ENCODE measurements at places on chromosomes 2 and 18. TPM values are rescaled to one million over a fixed set of nuclear protein-coding genes. Genes with fewer than 3 reads are reported as not detected.
A peak's percentile ranks its signal among the peaks of the same experiment; 100 is the strongest.

DNA sequence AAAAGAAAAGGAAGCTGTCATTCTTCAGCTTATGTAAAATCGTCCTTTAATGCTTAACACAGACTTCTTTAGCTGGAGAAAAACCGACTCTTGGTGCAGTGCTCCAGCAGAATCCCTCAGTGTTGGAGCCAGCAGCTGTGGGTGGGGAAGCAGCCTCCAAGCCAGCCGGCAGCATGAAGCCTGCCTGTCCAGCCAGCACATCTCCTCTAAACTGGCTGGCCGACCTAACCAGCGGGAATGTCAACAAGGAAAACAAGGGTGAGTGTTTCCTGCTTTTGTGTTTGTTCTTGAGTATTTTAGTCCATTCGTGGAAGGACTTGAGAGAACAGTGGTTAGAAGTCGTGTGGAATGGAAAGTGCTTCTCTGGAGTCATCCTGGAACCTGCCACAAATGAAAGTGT lies 38.9 kb downstream of the KDM3A start:
- no peak overlapping the region for H3K4me3 ChIP-seq
- H3K36me3 ChIP-seq: no peaks in the 10 kb centered on the region
- DNase-seq: no peak
- H3K4me1 ChIP-seq: no peaks in the 10 kb centered on the region

DNA sequence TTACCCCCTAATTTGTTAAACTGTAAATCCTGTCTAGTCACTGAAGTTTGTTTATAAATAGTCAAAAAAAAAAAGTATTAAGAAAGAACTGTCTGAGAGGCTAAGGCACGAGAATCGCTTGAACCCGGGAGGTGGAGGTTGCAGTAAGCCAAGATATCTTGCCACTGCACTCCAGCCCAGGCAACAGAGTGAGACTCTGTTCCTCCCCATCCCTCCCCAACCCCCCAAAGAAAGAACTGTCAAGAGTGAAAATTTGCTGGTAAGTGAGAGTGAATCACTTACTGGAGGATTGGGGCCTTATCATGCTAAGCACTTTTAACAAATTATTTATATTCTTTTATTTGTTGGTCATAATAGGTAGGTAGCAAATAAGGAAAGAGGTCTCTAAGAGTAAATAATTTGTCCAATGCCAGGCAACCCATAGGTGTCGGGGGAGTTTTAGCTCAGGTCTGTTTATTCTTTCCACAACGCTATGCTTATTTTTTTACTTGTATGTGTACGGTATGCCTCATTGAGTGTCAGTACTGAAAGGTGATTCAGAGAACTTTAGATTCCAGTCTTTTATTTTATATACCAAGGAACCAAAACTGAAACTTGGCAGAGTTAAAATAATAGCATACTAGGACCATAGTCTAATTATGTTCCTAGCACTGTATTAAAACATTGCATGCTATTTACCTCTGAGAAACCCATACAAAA lies 2.5 kb downstream of the TAF4B start:
- H3K4me1 ChIP-seq: peaks cover 9% of the 10 kb centered on the region
- H3K36me3 ChIP-seq: no peaks in the 10 kb centered on the region
- no peak for DNase-seq
- no peak overlapping the region for H3K4me3 ChIP-seq
- H3K27me3 ChIP-seq: no peaks in the 10 kb centered on the region

GRCh38 chr18:13048061-13048595 lies 57.0 kb downstream of the CEP192 start:
- no peaks in the 10 kb centered on the region for H3K27me3 ChIP-seq
- no peak overlapping the region for H3K27ac ChIP-seq
- H3K4me3 ChIP-seq: no peak overlapping the region
- no peak for DNase-seq

DNA sequence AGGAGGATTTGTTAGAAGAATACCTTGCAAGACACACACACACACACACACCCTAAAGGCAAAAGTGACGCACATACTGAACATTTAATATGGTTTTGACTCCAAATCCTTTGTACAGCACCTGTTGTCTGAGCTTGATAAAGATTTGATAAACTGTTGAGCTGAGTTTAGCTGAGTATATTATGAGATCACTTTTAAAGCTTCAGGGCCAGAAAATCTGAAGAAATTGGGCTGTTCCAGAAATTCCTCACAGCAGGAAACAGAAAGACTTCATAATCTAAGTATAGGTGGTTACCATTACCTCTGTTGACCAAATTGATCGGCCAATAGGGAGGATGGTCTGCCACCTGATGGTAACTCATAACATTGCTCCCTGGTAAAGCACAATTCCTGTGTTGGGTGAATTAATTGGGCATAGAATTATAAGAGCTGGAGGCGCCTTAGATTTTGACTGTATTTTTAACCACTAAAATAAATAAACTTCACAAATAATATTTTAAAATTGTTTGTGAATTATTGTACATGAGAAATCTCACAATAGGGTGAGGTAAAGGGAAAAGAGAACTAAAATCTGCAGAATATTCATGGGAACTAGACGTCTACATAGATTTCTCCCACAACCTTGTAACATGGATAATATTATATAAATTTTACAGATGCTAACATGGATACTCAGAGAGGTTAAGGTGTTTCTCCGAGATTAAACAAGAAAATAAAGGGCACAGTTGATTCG lies 21.8 kb upstream of the RPIA start:
- H3K4me3 ChIP-seq: no peak overlapping the region
- H3K27me3 ChIP-seq: no peaks in the 10 kb centered on the region
- H3K27ac ChIP-seq: no peak overlapping the region
- peak; percentile 23 for DNase-seq
- H3K36me3 ChIP-seq: no peaks in the 10 kb centered on the region
- no peaks in the 10 kb centered on the region for H3K4me1 ChIP-seq

DNA sequence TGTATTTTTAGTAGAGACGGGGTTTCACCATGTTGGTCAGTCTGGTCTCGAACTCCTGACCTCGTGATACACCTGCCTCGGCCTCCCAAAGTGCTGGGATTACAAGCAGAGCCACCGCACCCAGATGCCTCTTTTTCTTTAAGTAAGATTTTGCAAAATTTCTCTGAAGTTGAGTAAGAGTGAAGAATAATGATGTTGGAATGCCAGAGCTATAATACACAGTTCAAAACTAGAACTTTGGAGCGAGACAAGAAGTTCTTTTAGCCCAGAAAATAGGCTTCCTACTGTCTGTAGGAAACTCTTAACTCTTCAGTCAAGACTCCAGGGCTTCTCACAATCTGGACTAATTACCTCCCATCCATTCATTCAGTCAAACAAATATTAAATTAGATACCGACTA lies 51.4 kb downstream of the MARCHF4 start:
- no peak overlapping the region for H3K27ac ChIP-seq
- no peaks in the 10 kb centered on the region for H3K36me3 ChIP-seq
- DNase-seq: no peak
- no peaks in the 10 kb centered on the region for H3K4me1 ChIP-seq
- H3K27me3 ChIP-seq: no peaks in the 10 kb centered on the region
- H3K4me3 ChIP-seq: no peak overlapping the region

DNA sequence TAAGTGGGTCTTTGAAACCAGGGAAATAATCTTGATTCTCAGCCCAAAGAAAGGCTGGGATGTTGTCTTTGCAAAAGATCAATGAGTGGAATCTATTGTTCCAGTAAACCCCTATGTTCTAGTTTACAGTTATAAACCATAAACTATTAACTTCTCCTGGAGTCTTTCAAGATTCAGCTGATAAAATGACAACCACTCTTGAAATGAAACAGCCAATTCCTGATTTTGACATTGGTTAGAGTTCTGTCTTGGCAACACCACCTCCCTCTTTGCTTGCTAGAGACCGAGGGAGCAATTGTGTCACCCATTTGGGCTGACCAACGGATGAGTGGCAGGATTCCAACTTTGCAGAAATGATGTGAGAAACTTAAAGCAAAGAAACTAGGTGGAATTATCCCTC lies 746.9 kb downstream of the SLC4A3 start:
- no peaks in the 10 kb centered on the region for H3K27me3 ChIP-seq
- H3K4me3 ChIP-seq: no peak overlapping the region
- no peaks in the 10 kb centered on the region for H3K4me1 ChIP-seq
- no peaks in the 10 kb centered on the region for H3K36me3 ChIP-seq
- no peak overlapping the region for H3K27ac ChIP-seq

DNA sequence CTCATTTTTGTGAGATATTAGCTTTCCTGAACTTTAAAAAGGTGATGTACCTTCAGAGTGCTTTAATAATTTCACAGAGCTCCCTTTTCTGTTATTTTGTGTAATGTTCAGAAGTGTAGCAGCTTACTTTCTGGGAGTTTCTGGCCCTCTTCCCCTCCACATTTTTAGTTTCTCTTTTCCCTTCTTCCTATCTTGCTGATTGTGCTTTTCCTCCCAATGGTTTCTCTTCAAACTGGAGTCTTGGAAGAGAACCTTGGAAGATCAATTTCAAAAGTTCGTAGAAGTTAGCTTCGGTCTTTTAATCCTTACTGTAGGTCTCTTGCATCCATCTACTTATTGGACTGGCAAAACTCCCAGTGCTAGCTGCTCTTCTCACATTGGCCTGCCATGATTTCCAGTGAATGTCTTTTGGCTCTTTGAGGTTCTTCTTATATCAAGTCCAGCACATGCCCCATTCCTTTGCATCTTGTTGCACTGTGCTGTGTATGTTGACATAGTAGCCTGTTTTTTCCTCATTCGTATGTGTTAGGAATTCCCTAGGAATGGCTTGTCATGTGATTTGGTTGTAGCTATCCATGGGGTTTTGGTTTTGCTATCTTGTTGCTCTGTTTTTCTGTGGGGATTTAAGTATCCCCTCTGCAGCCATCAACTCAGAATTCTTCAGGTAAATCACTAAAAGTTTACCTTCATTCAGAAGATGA lies 7.8 kb downstream of the CCNT2 start:
- no peaks in the 10 kb centered on the region for H3K27me3 ChIP-seq
- H3K36me3 ChIP-seq: no peaks in the 10 kb centered on the region
- no peak overlapping the region for H3K27ac ChIP-seq

DNA sequence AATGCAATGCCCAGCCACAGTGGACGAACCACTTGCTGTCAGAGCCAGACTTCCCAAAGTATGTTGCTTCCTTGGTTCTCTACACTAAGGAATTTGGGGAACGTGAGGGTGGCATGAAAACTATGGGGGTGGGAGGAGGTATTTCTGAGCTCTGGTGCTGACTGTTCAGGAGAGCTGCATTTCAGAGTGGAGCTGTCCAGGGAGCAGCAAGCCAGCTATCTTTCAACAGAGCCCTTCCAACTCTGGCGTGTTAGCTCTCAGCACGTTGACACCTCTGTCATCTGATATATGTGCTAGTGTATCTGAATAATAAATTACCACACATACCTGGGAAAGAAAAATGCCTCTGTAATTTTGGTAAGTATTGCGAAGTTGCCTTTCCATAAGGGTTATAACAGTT lies 66.1 kb downstream of the SAP130 start:
- no peaks in the 10 kb centered on the region for H3K27me3 ChIP-seq
- H3K36me3 ChIP-seq: no peaks in the 10 kb centered on the region
- DNase-seq: no peak
- no peak overlapping the region for H3K27ac ChIP-seq

DNA sequence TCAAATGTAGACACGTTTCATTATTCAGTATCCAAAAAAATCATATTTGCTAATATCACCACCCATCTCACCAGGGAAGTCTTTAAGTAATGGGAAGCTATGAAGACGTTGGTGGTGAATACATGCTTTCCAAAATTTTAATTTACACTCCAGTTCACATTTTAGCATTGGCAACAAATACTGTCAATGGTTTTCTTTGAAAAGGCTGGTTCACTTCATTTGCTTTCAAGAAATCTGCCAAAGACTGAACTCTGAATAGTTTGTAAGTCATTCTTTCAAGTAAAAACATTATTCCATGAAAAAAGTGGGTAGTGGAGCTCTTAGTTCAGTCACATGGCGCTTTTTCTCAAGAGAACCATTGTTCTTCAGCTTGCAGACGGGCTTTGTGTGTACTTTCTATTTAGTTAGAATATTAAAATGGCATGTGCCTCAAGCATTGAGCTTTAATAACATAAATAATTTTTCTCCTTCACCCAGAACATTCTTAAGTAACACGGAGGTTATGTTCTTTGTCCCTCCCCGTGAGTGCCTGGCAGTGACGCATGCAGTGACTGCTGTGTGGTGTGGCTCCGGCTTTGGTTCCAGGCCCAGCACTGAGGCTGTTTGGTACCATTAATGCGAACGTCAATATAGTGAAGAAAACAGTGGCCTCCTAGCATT lies 300.0 kb upstream of the HDAC4 start:
- no peak for DNase-seq
- no peaks in the 10 kb centered on the region for H3K27me3 ChIP-seq
- no peak overlapping the region for H3K27ac ChIP-seq

- no peaks in the 10 kb centered on the region for H3K27me3 ChIP-seq
- H3K36me3 ChIP-seq: no peaks in the 10 kb centered on the region
- DNase-seq: no peak
- no peaks in the 10 kb centered on the region for H3K4me1 ChIP-seq
- no peak overlapping the region for H3K4me3 ChIP-seq
- no peak overlapping the region for H3K27ac ChIP-seq
Measured at GRCh38 chr2:15155959-15156574, 405.1 kb downstream of the NBAS start.

DNA sequence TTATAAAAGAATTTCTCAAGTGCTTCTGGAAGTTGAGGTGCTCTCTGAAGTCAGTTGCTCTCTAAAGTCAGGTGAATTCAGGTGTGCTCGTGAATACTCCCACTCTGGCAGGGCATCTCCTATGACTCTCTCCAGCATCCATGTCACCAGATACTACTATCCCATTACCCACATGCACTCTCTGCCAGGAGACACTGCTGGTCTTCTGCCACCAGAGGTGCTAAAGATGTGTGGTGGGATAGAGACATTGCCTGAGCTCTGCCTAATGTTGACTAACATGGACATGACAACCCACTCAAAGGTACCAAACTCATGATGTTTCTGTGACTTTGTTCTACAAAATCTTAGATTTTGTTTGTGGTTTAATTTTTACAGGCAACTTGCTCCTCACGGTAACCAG lies 106.4 kb upstream of the HNRNPA3 start:
- H3K27ac ChIP-seq: no peak overlapping the region
- no peak overlapping the region for H3K4me3 ChIP-seq
- no peak for DNase-seq
- H3K36me3 ChIP-seq: no peaks in the 10 kb centered on the region

- no peaks in the 10 kb centered on the region for H3K36me3 ChIP-seq
- H3K27ac ChIP-seq: no peak overlapping the region
- no peaks in the 10 kb centered on the region for H3K27me3 ChIP-seq
- H3K4me1 ChIP-seq: no peaks in the 10 kb centered on the region
- H3K4me3 ChIP-seq: no peak overlapping the region
- no peak for DNase-seq
Measured at GRCh38 chr2:29192526-29192925, 77.3 kb downstream of the CLIP4 start.

GRCh38 chr2:54639609-54640008 lies 83.9 kb upstream of the EML6 start:
- H3K4me1 ChIP-seq: peaks cover 9% of the 10 kb centered on the region
- peaks cover 28% of the 10 kb centered on the region for H3K36me3 ChIP-seq
- no peak overlapping the region for H3K27ac ChIP-seq

GRCh38 chr2:191696001-191696400 lies 18.1 kb downstream of the NABP1 start:
- no peak overlapping the region for H3K27ac ChIP-seq
- H3K27me3 ChIP-seq: peaks cover 5% of the 10 kb centered on the region
- peak; percentile 17 for DNase-seq
- H3K4me1 ChIP-seq: no peaks in the 10 kb centered on the region
- H3K4me3 ChIP-seq: no peak overlapping the region
- no peaks in the 10 kb centered on the region for H3K36me3 ChIP-seq

GRCh38 chr2:112585873-112586464 lies 1.6 kb downstream of the CHCHD5 start:
- H3K36me3 ChIP-seq: no peaks in the 10 kb centered on the region
- H3K4me3 ChIP-seq: no peak overlapping the region
- no peak overlapping the region for H3K27ac ChIP-seq
- peaks cover 6% of the 10 kb centered on the region for H3K4me1 ChIP-seq
- H3K27me3 ChIP-seq: no peaks in the 10 kb centered on the region

The RGPD4 gene
- total RNA-seq: not detected

The CHRND gene
- total RNA-seq: not detected

The AQP12B gene
- 1.5 TPM for total RNA-seq

The TEX44 gene
- total RNA-seq: not detected

The IGFBP5 gene
- total RNA-seq: 167 TPM

The FAM110C gene
- total RNA-seq: 23.7 TPM

The PMAIP1 gene
- total RNA-seq: 0.82 TPM

Data from transverse colon (tissue), 4 donors.